ENCODE measurements at places on chromosomes 7 and 10. TPM values are rescaled to one million over a fixed set of nuclear protein-coding genes. Genes with fewer than 3 reads are reported as not detected.
A peak's percentile ranks its signal among the peaks of the same experiment; 100 is the strongest.

The INTS1 gene
- 73.7 TPM for total RNA-seq

The BEND7 gene
- total RNA-seq: 16.3 TPM

The ATXN7L1 gene
- 3.0 TPM for total RNA-seq

The URGCP gene
- 48.0 TPM for total RNA-seq

GRCh38 chr7:27431465-27431864 lies 188.9 kb downstream of the EVX1 start:
- no peak for DNase-seq

GRCh38 chr7:131959106-131959812 lies 402.8 kb upstream of the PODXL start:
- DNase-seq: peak; percentile 25

- DNase-seq: peak; percentile 7
Measured at GRCh38 chr7:491958-492713, 27.5 kb downstream of the PDGFA start.

DNA sequence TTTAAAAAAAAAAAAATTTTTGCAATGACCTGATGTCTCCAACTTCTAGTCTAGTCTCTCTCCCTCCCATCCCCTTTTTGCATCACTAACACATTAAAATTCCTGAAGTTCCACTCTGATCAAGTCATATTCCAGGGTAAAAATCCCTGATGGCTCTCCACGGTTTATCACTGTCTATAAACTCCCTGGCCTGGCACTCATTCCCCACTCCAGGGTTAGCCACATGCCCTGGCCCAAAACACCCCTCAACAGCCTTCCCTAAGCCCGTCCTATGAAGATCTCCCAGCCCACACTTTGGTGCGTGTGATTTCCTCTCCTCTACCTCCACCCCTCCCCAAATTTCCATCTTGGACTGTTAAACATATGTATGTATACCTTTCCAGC lies 125.4 kb downstream of the JAZF1 start:
- DNase-seq: no peak

- no peak for DNase-seq
Measured at GRCh38 chr10:100020142-100020885, 10.6 kb upstream of the DNMBP start.
